ENCODE measurements at places on chromosomes 5 and 9.

DNA sequence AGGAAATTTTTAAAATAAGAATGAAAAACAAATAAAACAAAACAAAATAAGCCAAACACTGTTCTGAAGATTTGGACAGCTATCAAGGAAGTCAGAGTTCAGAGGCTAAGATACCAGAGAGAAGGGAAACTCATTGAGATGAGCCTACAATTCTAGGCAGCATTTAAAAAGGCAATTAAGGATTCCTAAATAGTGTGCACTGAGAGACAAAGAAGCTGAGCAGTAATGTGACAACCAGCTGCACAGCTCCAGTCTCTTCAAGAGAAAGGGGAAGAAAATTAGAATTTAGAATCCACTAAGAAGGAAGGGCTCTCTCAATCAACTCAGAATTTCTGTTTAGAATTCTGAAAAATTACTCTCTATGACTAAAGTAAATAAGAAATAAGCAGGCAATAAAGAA, 246.7 kb upstream of the COX7C start:
- DNase-seq: no peak

- DNase-seq: no peak
These were observed 17.2 kb downstream of the HNRNPH1 start for GRCh38 chr5:179606071-179606909.

- no peak for DNase-seq
These were observed 50.5 kb downstream of the PDE4D start for GRCh38 chr5:59842999-59843398.

DNA sequence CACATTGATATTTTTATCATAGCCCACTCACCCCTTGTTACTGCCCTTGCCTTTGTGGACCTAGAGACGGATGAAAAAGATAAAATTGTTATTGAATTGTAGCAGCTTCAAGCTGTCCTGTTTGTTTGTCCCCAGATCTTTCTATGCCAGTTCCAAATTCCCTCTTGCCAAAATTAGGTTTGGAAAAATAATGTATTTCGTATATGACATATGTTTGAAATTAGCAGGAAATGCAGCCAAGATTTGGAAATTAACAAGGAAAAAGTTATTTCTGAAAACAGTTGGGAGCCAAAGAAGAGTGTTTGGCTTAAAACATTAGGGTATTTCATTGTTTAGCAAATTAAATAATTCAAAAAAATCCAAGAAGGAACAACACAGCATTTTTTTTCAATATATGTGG, 33.5 kb downstream of the SPATA31D1 start:
- no peak for DNase-seq

GRCh38 chr5:9654886-9655285, 24.7 kb upstream of the TAS2R1 start:
- DNase-seq: peak; percentile 31

DNA sequence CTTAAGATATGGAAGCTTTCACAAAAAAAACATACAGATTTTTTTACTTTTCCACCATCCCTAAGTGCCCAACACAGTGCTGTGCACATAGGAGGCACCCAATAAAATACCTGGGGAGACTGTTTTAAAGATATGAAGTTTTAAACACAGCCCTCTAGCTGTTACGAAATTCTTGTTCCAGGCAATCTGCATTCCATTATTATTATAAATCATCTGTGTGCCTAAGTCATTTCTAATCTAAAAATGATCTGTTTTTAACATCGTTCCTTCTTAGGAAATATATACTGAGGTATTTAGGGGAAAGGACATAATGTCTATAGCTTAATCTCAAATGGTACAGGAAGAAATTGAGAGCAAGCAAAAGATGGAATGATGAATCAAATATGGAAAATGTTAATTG, 32.7 kb upstream of the ISCA1 start:
- no peak for DNase-seq

All from skeletal muscle cell (primary cell).